ENCODE measurements at places on chromosomes 2 and 18.

GRCh38 chr2:44979581-44979980 lies 29.7 kb downstream of the SIX2 start:
- DNase-seq = no peak

DNA sequence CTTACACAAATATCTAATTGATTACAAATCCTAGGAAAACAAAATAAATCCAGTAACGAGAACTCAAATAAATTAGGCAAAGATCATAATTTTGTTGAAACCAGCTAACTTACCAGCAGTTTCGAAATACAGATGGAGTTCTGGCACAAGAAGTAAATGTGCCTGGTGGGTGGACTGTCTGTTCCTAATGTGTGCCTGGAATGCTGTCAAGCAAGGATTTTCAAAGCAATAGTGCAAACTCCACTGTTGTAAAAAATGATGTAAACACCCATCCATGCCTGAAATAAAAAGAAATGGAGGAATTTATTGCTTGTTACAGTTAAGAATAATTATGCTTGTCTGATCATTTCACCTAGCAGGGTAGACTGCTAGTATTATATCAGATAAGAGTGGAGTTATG lies 423.9 kb upstream of the MAP2 start:
- no peak for DNase-seq

DNA sequence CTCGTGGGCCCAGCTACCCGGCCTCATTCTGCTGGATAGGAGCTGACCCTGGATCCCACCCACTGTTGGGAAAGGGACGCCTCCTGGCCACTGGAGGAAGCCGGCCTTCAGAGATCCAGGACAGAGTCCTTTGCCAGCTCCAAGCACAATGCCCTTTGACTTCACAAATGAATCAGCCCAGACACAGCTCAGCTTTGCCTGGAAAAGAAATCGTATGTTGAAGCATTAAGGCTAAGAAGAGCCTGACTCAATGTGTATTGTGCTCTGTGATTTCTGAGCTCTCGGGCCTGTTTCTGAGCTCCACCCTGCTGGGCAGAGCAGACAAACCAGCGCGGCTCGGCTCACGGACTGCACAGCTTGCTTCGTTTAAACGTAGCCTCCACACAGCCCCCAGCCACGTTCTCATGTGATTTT lies 162.9 kb upstream of the APCDD1 start:
- DNase-seq = no peak

GRCh38 chr18:23135550-23136325 lies 453 bp downstream of the CABLES1 start:
- no peak for DNase-seq

DNA sequence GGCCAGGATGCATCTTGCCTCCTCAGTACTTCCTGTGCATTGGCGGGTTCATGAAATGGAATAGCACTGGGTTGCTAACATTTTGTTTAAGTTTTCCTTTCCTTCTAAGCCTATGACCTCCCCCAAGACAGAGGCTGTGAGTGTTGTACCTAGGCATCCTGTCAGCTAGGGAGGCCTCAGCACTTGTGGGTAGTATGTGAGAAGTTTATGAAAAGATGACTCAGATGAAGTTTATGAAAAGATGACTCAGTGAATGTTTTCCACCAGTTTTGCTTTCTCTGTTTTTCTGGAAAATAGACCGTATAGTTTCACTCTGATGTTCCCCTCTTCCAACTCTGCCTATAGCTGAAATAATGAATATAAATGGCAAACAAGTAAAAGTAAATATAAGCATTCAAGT lies 412.9 kb downstream of the TMEM182 start:
- no peak for DNase-seq

DNA sequence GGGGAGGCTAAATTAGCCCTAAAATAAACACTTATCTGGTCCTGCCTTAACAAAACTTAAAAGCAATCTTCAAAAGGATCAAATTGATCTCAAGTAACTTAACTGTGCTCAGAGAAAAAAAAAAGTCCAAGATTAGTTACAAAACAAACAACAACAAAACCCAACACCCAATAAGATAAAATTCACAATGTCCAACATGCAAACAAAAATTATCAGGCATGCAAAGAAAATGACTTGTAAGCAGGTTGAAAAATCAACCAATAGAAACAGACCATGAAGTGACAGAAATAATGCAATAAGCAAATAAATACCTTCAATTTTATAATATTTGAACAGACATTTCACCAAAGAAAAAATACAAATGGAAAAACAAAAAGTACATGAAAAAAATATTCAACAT lies 4.0 kb upstream of the REEP1 start:
- DNase-seq = no peak

- DNase-seq = peak; percentile 54
These were observed 517.7 kb upstream of the MYT1L start for GRCh38 chr2:2848621-2849333.

GRCh38 chr2:595831-596592 lies 81.2 kb downstream of the TMEM18 start:
- DNase-seq = no peak

DNA sequence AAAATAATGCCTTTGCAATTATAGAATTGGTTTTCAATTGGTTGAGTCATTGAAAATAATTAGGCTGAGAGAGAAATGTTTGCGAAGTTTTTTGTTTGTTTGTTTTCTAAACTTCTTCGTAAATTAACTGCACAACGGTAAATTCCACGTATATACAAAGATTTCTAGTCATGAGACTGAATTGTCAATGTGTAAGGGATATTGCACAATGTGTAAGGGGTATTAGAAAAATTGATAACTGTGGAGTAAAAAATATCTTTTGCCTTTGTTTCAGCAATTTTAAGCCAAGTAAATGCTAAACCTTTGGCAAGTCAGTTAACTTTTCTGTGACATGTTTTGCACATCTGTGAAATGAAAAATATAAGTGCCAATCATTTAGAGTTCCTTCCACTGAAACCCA lies 606.0 kb downstream of the TMEM182 start:
- DNase-seq = no peak

DNA sequence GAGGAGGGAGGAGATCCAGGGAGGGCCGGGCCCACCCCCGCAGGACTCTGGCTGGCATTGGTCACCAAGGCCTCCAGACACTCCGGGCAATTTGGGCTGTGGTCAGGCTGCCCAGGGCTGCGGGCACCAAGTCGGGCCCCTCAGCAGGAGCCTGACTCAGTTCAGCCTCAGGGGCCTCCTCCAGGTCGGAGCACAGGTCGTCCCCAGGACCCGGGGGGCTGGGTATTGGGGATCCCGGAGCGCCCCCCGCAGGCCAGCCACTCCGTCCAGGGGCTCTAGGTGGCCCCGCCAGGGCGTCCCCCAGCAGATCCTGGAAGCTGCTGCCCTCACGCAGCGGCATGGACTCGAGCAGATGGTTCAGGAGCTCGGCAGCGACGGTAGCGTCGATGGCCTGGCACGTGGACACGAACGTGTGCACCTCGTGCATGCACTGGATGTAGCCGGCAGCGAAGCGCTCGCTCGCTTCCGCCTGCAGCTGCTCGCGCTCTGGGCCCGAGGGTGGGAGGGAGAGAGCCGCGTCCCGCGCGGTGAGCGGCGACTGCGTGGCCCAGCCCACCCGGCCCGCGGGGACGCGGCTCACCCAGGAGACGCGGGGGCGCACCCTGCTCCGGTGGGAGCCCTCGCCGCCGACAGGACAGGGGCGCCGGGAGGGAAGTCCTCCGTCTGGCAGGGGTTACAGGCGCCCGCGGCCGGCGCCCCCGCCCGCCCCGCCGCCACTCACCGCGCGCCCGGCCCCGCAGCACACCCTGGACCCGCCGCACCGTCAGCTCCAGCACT lies 884 bp downstream of the HES6 start:
- DNase-seq = no peak

DNA sequence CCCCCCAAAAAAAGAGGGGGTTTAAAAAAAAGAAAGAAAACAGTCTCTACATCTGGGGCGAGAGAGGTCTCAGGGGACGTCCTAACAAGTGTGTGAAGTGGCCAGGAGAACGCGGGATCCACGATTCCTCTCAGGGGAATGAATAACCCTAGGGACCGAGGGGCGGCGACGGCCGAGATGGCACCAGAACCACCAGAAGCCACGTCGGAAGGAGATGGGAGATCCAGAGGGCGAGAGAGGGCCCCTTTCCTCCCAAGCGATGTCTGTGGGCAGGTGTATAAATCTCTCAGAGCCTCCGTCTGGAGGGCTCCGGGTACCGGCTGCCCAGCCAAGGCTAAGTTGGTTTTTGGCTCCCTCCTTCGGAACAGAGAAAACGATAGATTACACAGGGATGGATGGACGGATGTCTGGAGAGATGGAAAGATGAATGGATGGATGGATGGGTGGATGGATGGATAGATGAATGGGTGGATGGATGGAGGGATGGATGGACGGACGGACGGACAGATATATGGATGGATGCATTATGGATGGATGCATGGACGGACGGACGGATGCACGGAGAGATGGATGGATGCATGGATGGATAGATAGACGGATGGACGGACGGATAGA lies 1.7 kb downstream of the EPHA4 start:
- peak; percentile 58 for DNase-seq

- DNase-seq = no peak
These were observed 273.9 kb downstream of the PHLPP1 start for GRCh38 chr18:62989195-62989594.

GRCh38 chr2:8627692-8628085 lies 54.2 kb upstream of the ID2 start:
- no peak for DNase-seq

DNA sequence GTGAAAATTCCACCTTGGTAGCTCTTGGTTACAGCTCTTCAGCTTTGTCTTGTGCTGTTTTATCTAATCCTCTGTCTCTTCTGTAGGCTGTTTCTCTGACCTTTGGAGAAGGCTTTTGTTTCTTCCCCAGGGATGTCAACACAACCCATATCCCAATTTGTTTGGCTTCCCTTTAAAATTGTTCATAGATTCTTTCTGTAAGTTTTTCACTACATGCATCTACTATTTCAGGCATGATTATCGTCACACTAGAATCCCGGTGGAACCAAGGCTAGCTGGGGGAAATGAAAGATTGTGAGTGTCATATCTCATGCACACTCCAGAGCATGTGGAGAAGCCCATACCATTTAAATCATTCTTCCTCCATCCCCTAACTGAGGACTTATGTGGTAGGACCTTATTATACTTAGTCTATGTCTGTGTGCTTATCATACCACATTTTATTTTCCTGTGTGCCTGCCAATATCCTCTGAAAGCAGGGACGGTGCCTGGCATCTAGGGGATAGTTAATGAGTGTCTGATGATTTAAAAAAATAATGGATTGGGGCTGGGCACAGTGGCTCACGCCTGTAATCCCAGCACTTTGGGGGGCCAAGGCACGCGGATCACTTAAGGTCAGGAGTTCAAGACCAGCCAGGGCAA lies 59.9 kb downstream of the CRIM1 start:
- no peak for DNase-seq

DNA sequence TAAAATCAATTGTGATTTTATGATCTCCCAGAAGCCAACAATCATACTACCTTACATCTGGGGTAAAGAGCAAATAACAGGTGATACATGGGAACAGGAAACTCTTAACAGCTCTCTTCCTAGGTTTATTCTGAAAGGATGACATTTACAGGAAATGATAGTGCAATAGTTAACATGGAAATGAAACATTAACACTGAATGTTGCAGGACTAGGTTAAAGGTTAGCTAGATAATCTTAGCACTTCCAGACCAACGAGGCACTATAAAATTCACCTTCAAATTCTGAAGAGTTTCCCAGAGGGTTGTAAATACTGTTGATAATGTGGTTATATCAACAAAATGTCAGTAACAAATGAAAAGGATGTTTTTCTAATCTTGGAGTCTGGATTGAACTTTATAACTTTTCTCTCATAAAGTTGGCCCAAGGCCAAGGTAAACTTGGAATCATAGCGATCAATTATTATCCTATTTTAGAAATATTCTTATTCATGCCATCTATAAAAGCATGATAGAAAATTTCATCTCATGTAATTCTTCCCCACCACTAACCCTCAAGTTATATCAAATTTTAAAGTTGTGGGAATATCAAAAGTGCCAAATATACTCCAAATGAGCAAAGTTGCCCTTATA lies 32.9 kb upstream of the GCG start:
- no peak for DNase-seq

DNA sequence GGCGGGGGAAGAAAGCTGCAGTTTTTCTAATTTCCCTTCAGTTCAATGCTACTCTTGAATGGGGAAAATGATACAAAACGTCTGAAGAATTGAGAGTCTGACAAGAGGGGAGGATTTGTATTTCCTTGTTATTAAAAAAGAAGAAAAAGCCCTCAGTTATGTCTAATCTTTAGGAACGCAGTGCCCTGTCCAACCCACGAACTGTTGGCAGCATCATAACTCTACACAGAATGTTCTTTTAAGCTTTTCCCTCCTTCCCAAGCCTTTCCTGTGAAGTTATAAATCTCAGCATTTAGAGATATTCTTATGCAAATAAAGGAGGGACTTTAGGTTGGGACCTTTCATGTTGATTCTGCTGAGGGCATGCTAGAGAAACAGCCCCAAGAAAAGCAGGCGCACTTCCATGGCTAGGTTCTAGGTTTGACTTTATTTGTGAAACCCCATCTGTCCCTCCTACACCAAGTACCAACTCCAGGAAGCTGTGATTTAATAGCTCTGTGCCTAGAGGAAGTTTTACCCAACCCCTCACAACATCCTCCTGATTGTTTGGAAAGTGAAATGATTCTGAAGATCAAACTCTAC lies 288.6 kb downstream of the SETBP1 start:
- DNase-seq = no peak

- no peak for DNase-seq
These were observed 71.0 kb downstream of the PXDN start for GRCh38 chr2:1673160-1673944.

- no peak for DNase-seq
These were observed 143.8 kb downstream of the SH3BP4 start for GRCh38 chr2:235095569-235095968.

DNA sequence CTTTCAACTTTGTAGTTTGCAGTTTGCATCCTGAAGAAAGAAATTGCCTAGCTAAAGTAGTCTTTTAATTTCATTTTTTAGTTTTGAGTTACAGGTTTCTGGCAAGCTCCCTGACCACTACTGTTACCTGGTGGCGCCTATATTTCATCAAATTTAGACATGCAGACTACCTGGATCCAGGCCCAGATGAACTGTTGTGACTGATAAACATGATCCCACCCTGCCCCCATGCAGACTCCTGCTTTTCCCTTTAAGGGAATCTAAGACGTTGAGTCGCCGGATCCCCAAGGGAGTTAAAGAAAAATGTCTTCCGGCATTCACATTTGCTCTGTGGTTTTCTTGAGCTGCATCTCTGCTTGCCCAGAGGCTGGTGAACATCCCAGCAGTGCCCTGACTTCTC lies 22.2 kb downstream of the METAP1D start:
- no peak for DNase-seq

DNA sequence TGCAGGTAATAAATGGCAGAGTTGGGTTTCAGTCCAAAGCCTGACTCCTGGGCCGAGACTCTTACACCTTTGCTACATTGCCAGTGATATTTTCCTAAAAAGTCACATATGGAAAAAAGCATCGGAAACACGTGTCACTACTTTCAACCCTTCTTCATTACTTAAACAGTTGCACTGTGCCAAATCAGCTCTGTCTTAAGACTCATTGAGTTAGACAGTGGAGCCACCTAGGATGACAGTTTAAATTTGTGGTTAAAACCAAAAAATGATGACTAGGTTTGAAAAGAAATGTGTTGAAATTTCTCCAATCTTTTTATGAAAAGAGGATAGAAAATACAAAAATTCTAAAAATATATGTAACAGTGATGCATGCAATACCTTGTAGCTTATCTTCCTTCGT lies 97.5 kb downstream of the TMEM247 start:
- DNase-seq = no peak

All from right forelimb (tissue), 1 donor.